ENCODE measurements at places on chromosomes 13 and 19.
A peak's percentile ranks its signal among the peaks of the same experiment; 100 is the strongest.

- DNase-seq: no peak
Measured at GRCh38 chr19:32555786-32556185, 25.2 kb upstream of the PDCD5 start.

DNA sequence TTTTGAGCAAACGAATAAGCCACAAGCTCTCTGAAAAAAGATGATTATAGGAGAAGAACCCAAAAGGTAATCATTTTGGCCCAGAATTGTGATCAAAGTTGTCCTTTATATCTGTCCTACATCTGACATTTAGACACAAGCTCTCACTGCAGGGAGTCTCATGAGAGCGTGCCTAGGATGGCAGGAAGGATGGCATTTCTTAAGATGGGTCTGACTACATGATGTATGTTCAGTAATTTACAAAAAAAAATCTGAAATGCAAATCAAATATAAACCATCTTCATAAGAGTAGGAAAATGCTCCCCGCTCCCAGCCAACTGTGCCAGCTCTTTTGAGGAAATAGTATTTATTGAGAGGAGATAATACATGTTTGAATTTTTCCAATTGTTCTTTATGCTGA, 81.0 kb upstream of the MBNL2 start:
- no peak for DNase-seq

- DNase-seq: peak; percentile 7
Measured at GRCh38 chr13:30052120-30052519, 201.7 kb upstream of the UBL3 start.

DNA sequence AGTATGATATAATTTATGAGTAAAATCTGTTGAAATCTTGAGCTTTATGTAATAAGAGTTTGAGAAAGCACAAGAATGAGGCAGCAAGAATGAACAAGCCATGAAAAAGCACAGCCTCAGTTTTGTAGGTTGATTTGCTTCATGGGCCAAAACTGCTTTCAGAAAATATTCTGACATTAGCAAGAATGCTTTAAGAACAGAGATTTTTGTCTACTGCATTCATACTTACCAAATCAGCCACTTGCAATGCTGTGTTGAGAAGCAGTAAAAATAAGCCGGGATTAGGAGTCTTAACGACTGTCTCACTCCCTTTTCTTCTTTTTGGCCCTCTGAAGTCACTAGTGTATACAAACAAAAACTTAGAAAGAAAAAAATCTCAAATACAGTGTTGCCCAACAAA, 114.5 kb downstream of the POSTN start:
- DNase-seq: no peak

GRCh38 chr19:4034048-4035017, 26.8 kb downstream of the PIAS4 start:
- no peak for DNase-seq

- DNase-seq: peak; percentile 25
Measured at GRCh38 chr13:98482476-98483444, 94.1 kb downstream of the STK24 start.

All from activated naive CD8-positive, alpha-beta T cell treated with anti-CD3 and anti-CD28 coated beads, Interleukin-2, amount 50 U/mL, for 24 hours (primary cell).